ENCODE measurements at places on chromosomes 16 and 17.

- DNase-seq, result no peak
Measured at GRCh38 chr17:77215281-77215680, 74.5 kb downstream of the SEC14L1 start.

GRCh38 chr16:87202346-87202745 is 114.8 kb downstream of the C16orf95 start:
- no peak for DNase-seq

DNA sequence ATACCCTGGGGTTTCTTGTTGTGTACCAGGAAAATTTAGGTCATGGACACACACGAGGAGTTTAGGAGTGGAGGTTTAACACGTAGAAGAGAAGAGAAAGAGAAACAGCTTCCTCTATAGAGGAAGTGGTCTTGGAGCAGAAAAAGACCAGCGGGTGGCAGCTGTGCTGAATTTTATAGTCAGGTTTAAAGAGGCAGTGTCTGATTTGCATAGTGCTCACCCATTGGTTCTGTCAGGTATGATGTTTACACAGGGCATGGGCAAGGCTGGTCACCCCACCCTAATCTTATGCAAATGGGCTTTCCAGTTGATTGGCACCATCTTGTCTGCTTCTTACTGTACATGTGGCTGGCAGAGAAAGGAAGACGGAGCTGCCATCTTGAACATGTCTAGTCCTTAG is 309.0 kb downstream of the CDH13 start:
- no peak for DNase-seq

DNA sequence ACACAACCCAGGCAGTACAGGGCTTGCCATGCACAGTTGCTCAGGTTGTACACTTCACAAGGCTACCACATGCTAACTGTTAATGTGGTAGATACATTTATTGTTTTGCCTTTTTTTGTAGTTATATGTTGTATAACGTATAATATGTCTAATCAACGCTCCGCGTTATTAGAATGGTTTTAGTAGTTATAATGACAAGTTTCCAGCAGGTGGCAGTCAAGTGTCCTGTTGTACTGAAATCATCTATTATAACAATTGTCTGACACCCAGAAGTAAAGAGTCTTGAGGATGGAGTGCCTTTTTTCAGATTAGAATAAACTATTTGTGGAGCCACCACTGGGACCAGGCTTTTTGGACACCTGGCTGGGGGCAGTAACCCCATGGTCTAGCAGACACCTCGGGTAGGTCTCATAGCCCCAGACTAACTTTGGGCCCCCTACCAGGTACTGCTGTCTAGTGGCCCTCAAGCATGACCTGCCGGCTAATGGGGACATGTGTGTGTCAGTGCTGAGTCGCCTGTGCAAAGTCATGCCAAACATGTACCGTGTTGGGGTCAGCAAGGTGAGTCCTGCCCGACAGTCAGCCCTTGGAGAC is 32.8 kb downstream of the MYO15A start:
- peak; percentile 24 for DNase-seq

DNA sequence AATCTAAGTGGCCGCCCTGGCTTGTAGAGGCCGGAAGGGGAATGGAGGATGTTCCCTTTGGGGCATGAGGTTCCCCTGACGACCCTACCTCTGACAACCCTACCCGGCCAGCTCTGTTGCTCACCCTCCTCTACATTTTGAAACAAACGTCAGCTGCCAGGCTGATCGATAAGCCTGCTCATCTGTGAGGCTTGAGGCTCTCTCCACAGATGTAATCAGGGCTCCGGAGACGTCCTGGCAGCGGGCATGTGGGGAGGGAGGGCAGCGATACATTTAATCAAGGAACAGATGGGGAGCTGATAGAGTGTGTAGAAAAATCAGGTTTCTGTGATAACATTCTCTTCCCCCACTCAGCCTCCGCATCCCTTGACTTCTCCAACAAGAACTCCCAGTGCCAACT is 212.3 kb upstream of the SDK2 start:
- DNase-seq, result no peak

DNA sequence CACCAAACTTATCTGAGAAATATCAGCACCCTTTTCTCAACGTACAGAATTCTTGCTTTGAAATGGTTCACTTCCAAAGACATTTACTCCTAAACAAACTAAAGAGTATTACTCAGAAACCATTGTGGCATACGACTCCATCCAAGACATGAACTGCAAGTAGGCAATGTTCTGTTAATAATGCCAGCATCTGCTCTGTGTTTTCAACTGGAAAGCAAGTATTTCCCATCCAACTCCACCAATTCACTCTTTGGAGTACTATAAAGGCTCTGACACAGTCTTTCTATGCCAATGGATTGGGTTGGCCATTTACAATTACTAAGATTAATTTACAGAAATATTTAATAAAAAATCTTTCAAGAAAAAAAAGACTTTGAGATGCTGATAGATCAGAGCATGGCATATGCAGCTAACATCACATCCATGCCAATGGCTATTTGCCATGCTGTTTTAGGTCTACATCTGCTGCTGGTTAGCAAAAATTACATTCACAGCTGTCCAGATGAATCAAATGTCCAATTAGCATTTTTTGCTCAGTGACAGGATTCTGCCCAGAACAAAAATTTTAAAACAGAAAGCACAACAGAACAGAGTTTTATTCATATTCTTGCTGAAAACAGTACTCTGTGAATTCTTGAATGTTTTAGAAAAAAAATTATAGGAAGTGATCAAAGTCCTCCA is 65.9 kb upstream of the HLF start:
- no peak for DNase-seq

DNA sequence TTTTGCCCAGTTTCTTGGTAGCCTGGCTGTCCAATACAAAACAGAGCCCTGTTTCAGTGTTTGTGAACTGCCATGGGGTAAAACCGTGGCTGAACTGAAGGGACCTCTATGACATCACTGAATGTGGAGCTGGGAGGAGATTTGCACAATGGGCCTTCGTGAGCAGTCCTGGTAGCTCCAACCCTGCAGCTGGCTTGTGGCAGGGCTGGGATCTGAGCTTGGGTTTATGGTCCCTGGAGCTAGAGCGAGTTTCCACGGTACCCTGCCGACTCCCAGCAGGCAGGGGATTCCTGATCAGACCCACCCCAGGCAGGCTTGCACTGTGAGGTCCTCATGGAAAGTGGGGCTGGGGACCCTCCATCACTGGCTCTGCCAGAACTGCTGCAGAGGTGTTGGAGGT is 247.0 kb downstream of the GSG1L start:
- no peak for DNase-seq

DNA sequence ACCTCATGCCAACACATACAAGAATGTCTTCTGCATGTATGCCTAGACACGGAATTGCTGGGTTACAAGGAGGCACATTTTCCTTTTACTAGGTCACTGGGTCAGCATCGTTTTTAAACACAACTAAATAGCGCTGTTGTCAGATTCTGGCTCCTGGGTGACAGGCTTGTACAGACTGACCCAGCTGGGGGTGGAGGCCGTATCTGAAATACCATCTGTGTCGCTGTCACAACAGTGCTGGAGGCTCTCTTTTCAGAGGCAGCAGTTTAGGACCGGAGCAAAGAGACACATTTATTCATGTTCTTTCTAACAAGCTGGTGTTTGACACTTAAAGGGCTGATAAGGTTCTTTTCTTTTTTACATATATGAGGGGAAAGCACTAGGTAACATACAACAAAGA is 403.0 kb upstream of the ASIC2 start:
- no peak for DNase-seq

- no peak for DNase-seq
Measured at GRCh38 chr17:280901-281300, 71.7 kb downstream of the RPH3AL start.

DNA sequence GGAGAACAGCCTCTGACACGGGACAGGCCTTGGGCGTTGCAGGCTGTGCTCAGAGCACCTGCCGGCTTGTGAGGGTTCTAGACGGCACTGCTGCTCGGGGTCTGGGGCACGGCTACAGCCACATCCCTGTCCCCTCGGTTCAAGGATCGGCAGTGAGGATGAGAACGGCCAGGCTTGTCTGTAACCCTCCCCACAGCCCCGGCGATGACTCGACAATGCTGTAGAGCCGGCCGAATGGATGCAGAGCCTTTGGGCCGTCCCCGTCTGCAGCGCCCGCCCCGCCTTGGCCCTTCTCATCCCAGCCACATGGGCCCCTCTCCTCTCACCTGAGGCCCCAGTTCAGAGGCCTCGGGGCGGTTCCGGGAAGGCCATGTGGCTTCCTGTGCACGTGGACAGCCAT is 49.0 kb upstream of the METRNL start:
- DNase-seq, result no peak

DNA sequence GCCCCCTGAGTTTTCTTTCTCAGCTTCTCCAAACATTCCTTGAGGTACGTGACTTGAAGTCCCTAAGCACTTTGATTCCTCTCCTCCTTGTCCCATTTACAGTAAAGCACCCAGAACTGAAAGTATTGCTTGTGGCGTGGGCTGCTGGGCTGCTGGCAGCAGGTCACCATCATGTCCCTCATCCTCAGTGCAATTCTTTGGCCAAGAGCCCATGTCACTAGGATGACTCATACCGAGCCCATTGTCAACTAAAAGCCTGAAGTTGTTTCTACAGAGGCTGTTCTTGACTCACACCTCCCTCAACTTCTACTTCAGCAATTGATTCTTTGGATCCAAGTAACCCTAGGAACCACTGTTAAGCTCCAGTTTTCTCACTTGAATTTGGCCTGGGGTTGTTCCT is 54.3 kb downstream of the KPNA2 start:
- no peak for DNase-seq

- no peak for DNase-seq
Measured at GRCh38 chr17:73091770-73092522, 542 bp downstream of the SLC39A11 start.

- DNase-seq, result peak; percentile 37
Measured at GRCh38 chr17:21278450-21279197, 5.9 kb upstream of the MAP2K3 start.

GRCh38 chr17:31156326-31156725 is 61.5 kb downstream of the NF1 start:
- DNase-seq, result no peak

DNA sequence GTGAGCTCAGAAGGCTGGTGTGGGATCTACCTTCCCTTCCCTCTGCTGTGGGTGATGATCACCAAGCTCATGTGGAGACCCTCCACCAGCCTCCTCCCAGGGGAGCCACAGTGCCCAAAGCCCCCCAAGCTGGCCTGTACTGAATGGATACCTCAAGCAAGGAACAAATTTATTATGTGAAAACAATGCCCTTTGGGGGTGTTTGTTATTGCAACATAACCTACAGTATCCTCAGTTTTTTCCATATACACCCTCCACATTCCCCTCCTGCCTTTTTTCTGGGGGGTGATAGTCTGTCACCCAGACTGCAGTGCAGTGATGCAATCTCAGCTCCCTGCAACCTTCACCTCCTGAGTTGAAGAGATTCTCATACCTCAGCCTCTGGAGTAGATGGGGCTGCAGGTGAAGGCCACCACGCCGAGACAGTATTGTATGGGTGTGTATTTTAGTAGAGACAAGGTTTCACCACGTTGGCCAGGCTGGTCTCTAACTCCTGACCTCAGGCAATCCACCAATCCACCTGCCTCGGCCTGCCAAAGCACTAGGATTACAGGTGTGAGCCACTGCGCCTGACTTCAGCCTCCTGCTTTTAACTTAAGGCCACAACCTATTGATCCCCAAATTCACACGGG is 215.9 kb downstream of the CPPED1 start:
- no peak for DNase-seq

DNA sequence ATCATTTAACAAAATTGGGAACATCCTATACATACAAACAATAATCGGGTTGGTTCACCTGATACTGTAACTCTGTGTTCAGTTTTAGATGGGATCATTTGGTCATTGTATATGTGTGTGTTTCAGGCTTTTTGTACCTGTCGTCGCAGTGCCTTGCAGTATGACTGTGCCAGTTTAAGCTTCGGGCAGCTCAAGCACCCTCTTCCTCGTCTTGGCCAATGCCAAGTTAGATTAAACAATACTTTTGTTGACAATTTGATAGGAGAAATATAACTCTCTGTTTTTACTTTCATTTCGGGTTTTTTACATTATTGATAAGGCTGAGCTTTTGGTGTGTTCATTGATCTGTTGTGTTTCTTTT is 37.0 kb upstream of the ARHGAP17 start:
- DNase-seq, result no peak

- DNase-seq, result no peak
Measured at GRCh38 chr16:88102597-88102996, 151.4 kb downstream of the BANP start.

DNA sequence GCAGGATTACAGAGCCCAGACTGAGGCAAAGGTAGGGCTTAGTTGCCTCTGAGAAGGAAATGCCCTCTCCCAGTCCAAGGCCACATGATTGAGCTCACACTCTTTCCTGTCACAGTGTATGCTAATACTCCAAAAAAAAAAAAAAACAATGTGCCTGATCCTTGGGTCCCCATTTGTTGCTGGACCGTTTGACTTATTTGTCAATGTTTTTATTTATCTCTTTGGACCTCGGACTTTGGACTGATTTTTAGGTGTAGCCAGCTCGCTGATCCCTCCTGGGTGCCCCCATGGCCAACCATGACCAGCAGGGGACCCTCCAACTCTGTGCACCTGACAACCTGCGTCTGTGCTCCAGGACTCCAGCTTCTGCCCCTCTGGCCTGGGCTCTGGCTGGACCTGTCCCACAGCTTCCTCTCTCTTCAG is 622 bp upstream of the CCL16 start:
- no peak for DNase-seq

DNA sequence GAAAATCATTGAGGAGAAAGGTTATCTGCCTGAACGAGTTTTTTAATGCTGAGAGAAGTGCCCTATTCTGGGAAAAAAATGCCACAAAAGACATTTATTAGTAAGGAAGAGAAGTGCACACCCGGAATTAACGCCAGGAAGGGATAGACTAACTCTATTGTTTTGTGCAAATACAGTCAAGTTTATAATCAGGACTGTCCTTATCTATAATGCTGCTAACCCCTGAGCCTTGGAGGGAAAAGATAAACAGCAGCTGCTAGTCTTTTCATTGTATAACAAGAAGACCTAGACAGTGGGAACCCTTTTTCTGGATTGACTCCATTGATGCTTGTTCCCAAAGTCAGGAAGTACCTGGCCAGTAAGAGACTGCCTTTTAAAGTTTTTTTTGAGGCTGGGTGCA is 26.5 kb downstream of the BCAS3 start:
- no peak for DNase-seq

DNA sequence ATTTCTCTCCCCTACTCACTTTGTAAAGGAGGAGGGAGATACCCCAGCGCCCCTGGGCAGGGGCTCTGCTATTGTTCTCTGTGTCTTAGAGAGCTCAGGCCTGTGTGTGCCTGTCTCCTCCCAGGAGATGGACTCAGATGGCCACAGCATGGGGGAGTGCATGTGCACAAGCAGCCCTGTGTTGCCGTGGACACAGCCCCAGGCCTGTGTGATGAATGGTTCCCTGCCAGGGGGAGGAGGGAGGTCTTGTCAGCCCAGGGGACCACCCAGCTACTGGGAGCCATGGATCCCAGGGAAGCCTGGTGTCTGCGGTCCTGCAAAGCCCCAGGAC is 26.3 kb downstream of the GINS2 start:
- no peak for DNase-seq

GRCh38 chr16:17072104-17072503 is 398.7 kb downstream of the XYLT1 start:
- no peak for DNase-seq

All from activated naive CD4-positive, alpha-beta T cell treated with Interleukin-2 at 50 U/mL for 16 hours (primary cell).